ENCODE measurements at places on chromosomes 12 and 14. TPM values are rescaled to one million over a fixed set of nuclear protein-coding genes. Genes with fewer than 3 reads are reported as not detected.

GRCh38 chr14:98278800-98279199 lies 993.2 kb downstream of the BCL11B start:
- DNase-seq: no peak

Gene RD3L
- total RNA-seq: 28.9 TPM

GRCh38 chr14:68361231-68361630 lies 431.6 kb downstream of the ZFP36L1 start:
- no peak for DNase-seq

Gene LRTM2
- total RNA-seq: not detected

DNA sequence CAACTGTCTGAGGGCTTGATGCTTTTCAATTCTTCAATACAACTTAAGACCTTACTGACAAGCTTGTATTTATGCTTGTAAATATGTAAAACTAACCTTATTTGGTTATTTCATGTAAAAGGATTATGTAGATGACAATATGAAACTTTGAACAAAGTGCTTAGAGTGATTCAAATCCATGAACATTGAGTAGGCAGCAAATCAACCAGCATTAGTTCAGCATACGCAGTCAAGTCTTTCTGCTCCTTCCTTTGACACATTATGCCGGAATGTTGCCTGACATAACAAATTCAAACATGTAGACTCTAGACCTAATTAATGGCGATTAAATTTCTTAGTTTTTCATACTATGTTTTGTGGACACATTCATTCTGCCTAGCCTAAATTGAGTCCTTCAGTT lies 105.2 kb downstream of the FGD4 start:
- no peak for DNase-seq

DNA sequence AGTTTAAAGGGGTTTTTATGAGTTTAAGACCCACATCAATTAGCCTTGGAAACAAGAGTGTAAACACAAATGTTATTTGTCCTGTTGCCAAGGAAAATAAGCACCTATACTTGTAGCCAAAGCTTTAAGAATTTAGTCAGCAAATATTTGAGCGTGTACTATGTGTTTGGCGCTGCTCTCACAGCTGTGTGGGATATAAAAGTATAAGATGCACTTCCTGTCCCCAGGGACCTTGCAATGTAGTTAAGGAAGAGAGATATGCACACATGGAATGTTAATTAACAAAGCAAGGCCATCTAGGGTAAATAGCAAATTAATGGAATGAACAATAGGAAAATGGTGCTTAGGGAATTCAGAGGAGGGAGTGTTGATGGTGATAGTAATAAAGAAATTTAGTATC lies 134.9 kb upstream of the SRRM4 start:
- no peak for DNase-seq

GRCh38 chr14:76976240-76977005 lies 52.1 kb downstream of the IRF2BPL start:
- no peak for DNase-seq
